ENCODE measurements at places on chromosomes 6 and 20.

GRCh38 chr6:138145402-138145801 is 16.3 kb upstream of the ARFGEF3 start:
- DNase-seq: no peak

- DNase-seq: peak; percentile 41
Observed at GRCh38 chr6:122712448-122713137, 66.9 kb upstream of the FABP7 start.

DNA sequence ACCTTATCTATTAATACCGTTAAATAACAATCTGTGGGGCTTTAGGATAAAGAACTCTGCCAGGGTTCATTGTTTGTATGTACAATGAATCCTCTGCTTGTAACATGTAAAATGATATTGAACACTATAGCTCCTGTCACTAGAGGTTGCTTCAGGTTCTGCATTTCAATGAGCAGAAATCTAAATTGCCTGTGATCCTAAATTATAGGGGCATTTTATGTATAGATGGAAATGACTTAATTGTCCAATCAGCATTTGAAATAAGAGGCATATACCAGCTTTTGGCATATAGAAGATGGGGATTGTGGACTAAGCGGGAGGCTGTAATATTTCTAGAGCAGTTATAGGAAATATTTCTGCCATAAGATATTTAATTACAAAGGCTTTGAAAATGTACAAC is 2.0 kb downstream of the NCOA3 start:
- DNase-seq: no peak

GRCh38 chr6:83536647-83537589 is 24.6 kb downstream of the PRSS35 start:
- no peak for DNase-seq

GRCh38 chr6:20319520-20320357 is 81.9 kb upstream of the E2F3 start:
- DNase-seq: no peak

- DNase-seq: peak; percentile 67
Observed at GRCh38 chr6:28980852-28981430, 24.2 kb downstream of the ZNF311 start.

- no peak for DNase-seq
Observed at GRCh38 chr6:79787626-79788025, 156.5 kb downstream of the SH3BGRL2 start.

DNA sequence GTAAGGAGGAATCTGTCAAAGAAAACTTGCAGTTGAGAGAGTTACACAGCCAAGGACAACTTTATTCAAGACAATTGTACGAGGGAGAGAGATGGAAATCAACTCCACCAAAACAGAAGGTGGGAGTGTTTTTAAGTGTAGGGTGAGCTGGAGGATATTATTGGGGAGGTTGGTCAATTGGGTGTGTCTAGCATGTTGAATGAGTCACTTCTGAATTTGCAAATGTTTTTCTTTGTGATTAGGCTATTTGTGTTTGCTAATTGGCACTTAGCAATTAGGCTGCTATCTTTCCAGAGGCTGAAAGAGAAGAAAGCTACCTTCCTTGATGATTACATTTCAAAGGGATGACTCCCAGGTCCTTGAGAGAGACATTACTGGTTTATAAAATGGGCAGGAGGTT is 441.1 kb downstream of the MEI4 start:
- no peak for DNase-seq

DNA sequence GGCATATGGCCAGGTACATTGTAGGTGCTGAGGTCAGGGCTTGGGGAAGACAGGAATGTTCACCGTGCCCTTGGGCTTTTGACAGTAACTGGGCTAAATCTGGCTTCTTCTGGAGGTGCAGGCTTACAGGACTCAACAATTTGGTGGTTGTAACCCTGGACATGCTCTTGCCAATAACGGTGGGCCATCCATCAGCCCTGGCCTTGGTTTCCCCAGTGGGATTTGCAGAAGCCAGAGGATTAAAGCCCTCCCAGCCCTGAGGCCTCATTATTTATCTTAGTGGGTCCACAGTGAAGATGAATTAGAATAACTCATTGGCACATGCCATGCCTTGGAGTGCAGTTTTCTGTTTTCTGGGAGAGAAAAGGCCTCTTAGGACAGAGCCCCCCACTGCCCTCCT is 44.0 kb downstream of the TOX2 start:
- DNase-seq: no peak

DNA sequence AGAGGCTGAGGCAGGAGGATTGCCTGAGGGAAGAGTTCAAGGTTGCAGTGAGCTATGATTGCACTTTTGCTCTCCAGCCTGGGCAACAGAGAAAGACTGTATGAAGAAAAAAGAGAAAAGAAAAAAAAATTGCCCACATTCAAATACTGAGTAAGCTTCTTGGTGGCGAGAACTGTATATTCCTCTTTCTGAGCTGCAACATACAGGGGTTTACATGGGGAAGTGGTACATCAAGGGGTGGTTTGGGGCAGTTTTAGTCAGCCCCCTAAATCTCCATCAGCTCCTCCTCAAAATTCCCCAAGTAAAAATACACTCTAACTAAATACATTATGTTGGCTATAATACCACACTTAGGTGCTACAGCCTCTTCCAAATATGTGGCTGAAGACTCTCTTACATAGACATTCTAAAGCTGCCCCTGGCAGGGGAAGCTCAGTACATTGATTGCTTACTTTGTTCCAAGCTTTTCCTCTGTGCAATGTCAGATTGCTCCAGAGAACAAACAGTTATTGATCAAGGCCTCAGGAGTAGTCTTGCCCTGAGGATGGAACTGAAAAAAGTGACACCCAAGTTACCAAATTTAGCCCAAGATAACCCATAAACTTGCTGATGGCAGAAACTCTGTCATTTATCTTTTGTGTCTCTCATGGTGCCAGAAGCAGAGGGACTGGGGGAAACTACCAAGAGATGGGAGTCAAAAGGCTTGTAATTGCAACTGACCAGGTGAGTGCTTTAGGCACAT is 107.4 kb upstream of the RIPOR2 start:
- DNase-seq: no peak

DNA sequence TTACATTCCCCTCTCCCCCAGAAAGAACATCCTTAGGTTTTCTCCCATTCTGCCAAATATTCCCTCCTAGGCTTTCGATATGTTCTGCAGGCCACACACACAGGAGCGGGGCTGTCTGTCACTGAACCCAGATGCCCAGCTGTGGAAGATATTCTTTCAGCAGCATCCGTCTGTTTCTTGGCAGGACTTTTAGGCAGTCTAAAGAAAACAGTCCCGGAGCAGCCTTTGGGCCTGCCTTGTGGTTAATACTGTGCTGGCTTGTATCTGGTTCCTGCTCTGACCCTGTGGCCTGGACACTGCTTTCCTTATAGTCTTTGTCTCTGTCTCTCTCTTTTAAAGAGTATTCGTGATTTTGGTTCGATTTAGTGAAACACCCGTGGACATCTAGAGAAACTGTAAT is 94.6 kb upstream of the SUPT3H start:
- peak; percentile 42 for DNase-seq

DNA sequence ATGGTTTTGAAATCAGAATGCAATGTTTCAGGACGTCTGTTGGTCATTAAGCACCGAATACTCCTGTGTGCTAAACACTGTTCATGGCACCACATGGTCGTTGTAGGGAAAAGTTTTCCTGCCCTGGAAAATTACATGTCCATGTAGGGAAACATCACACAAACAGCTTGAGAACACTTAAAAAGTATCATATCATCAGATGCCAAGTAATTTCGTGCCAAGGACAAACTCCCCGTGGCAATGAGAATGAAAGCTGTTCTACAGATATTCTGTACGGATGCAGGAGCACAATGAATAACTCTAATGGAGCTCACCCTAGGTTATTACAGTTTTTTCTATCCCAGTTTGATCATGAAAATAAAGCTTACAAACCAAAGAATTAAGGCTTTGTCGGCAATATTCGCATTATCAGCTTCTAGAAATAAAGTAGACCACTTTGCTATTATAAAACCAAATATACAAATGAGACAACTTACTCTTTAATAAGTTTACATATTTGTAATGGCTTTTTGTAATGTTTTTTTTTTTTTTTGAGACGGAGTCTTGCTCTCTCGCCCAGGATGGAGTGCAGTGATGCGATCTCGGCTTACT is 4.6 kb upstream of the DST start:
- DNase-seq: no peak

DNA sequence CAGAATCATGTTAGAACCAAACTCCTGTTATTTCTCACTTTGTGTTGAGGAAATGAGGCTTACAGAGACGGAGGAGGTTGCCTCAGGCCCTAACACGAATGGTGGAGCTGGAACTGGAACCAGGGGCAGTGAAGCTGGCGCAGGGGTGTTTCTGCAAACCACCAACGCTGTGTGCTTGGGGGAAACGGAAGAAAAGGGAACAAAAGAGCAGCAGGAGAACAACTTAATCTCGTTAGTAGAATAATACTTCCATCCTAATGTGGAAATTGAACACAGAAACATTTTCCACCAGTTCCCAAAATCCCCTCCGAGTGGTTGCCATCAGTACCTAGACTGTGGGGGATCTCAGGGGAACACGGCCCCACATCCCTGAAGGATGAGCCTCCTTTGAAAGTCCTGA is 103.4 kb upstream of the FRMD1 start:
- no peak for DNase-seq

DNA sequence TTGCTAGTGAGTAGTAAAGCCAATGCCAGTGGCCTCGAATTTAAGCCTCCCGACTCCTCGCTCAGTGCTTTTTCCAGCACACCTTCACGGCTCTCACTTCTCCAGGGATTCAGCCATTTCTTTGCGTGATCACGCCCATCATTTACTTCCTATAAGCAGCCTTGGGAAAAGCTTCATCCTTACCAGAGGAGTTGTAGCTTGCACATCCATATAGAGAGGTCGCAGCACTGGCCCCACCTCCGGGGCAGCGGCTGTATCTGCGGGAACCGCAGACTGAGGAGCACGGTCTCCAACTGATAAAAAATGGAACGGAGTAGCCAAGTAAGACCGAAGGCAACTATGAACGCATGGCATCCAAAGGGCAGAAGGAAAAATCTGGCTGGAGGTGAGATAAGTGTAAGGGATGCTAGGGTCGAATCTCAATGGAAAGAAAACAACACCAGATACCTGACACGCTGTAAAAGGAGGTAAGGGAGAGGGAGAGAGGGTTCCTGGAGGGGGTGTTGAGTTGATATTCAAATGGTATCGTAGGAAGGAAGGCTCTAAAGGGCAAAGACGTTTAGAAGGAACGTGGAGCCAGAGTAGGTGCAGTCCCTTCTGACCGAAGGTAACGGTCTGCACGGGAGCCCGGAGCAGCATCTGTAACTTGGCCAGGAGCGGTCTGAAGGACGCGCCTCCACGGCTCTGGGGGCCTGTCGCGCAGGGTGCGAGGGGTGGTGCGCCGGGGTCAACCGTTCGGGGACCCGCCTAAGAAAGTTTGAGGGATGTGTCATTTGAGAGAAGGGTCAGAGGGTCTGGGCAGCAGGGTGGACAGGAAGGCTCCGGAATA is 640 bp downstream of the NFS1 start:
- no peak for DNase-seq

DNA sequence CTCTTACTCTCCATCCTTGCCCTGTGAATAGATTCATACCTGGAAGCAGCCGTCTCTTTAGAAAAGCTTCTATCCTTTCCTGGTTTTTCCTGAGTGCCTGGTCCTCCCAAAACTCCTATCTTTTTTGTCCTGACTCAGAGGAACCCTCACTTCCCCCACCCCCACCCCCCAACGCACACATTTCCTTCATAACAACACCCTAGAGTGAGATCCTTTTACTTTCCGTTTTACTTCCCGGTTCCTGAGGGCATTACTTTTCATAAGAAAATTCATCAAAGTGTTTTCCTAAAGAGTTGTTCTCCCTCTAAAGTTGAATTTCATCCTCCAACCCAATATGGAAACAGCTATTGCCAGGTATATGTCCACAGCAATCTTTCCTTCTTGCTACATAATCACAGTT is 327.0 kb downstream of the NRN1 start:
- no peak for DNase-seq

DNA sequence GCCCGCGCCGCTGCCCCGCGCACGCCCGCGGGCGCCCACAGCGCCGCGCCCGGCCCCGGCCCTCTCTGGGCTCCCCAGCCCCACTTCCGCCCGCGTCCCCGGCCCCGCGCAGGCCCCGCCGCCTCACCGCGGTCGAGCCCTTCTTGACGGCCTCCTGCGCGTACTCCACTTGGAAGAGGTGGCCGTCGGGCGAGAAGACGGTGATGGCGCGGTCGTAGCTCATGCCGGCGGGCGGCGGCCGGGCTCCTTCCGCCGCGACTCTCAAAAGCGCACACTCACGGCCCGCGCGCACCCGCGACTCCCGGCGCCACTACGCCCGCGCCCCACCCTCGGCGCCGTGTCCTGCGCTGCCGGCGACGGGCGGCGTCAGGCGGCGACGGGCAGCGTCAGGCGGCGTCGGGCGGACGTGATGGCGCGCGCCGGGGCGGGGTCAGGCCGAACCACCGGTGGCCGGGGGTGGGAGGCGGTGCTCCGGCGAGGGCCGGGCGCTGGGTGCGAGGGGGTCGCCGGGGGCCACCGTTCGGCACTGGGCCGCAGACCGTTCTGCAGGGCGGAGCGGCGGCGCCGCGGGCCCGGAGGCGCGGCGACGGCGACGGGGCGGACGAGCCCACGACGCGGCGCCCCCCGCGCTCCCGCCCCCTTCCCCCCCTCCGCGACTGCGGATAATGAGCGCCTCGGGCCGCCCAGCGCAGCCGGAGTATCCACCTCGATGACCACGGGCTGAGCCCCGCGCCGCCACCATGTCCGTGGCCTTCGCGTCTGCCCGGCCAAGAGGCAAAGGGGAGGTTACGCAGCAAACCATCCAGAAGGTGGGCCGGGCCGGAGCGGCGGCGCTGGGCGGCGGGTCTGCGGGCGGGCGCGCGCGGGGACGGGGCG is at the start of the genes PSMA7 and SS18L1:
TSS of gene PSMA7 (minus strand) at position 314 of the 876 bp plus-strand sequence. CDS start at position 223, 91 bp downstream.
TSS of gene SS18L1 (plus strand) at position 689 of the 876 bp plus-strand sequence. CDS start at position 741, 52 bp downstream.
- DNase-seq: peak; percentile 78

GRCh38 chr6:68649669-68650068 is 14.6 kb downstream of the ADGRB3 start:
- no peak for DNase-seq

DNA sequence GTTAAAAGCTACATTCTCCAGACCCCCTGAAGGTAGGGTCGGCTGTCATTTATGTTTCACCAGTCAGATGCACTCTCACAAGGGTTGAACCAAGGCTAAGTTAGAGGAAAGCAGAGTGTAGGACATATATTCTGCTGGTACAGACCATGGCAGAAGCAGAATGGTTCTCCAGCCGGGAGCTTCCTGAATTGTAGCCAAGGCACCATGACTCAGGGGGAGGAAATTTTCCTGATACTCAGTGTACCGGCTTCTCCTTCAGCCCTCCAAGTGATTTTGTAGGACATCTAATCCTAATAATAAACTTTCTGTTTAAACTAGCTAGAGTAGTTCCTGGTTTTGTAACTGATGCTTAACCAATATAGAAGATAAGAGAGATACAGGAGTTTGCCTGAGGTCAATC is 14.2 kb upstream of the SLPI start:
- DNase-seq: peak; percentile 67

DNA sequence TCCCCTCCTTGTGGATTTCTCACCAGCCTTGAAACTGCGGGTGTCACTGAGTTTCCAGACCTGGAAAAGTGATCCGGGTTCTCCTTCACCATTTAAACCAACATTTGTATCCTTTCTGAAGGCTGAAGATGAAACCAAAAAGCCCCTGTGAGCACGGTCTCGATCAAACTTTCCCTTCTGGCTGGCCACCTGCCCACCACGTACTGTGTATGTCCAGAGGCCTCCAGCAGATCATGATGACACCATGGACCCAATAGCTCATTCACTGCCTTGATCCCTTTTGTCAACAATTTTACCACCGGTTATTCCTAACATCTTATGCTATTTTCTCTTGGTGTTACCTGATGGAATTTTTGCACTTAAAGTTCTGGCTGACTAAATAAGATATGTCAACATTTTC is 15.6 kb downstream of the ULBP1 start:
- DNase-seq: no peak

GRCh38 chr6:127446356-127446755 is 12.8 kb downstream of the KIAA0408 start:
- DNase-seq: no peak

GRCh38 chr20:478010-478948 is 15.9 kb upstream of the TBC1D20 start:
- DNase-seq: peak; percentile 90
